Glutamatergic neuron (in vitro differentiated cells): ENCODE measurements at places on chromosomes 12 and 14. TPM values are rescaled to one million over a fixed set of nuclear protein-coding genes. Genes with fewer than 3 reads are reported as not detected.
A peak's percentile ranks its signal among the peaks of the same experiment; 100 is the strongest.

GRCh38 chr14:84864548-84865271 is 665.2 kb upstream of the FLRT2 start:
- H3K4me1 ChIP-seq = peaks cover 1% of the 10 kb centered on the region
- H3K27ac ChIP-seq = no peak overlapping the region

ASPG gene
- not detected for total RNA-seq

- peaks cover 7% of the 10 kb centered on the region for H3K36me3 ChIP-seq
- no peak overlapping the region for H3K27ac ChIP-seq
- H3K4me3 ChIP-seq = no peak overlapping the region
- H3K27me3 ChIP-seq = peaks cover 2% of the 10 kb centered on the region
- no peak for DNase-seq
- no peaks in the 10 kb centered on the region for H3K4me1 ChIP-seq
Measured at GRCh38 chr14:34857689-34858449, 17.3 kb downstream of the BAZ1A start.

AMDHD1 gene
- not detected for total RNA-seq

DNA sequence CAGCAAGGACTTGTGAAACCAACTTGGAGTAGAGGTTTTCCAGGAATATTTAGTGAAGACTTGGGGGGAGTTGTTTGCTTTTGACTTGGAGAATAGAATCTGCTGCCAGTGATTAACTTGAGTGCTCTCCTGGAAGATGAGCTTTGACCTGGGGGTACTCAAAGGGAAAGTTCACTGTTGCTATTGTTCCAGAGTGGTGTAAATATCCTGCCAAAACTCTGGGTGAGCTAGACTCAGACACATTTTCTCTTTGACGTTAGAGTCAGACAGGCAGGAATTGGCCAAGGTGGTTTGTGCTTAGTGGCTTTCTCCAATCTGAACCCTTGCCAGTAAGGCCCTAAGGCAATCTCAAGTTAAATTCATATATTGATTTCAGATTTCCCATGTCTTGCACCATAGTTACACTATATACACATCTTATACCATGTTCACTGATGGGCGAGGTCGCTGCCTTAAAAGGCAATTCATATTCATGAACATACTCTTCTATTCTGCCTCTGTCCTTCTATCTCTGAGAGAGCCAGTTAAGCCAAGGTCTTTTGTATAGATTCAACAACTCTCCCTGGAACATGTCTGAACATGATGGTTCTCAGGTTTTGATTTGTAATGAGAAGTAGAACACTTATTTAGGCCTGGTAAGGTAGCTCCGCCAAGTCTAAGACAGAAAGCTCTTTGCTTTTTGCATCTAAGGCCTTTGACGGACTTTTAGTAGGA is 204.6 kb upstream of the SLC38A2 start:
- H3K4me3 ChIP-seq = no peak overlapping the region
- no peaks in the 10 kb centered on the region for H3K4me1 ChIP-seq
- H3K36me3 ChIP-seq = no peaks in the 10 kb centered on the region
- no peaks in the 10 kb centered on the region for H3K27me3 ChIP-seq
- no peak for DNase-seq

- no peak for DNase-seq
- no peaks in the 10 kb centered on the region for H3K4me1 ChIP-seq
- no peak overlapping the region for H3K27ac ChIP-seq
- H3K27me3 ChIP-seq = peaks cover 5% of the 10 kb centered on the region
- no peaks in the 10 kb centered on the region for H3K36me3 ChIP-seq
- peak overlapping the region; percentile 97 for H3K4me3 ChIP-seq
Measured at GRCh38 chr12:100574187-100575074, 947 bp downstream of the GAS2L3 start.

NGB gene
- total RNA-seq = 0.22 TPM

GRCh38 chr12:128864516-128865186 is 11.4 kb downstream of the GLT1D1 start:
- H3K4me3 ChIP-seq = no peak overlapping the region
- peaks cover 4% of the 10 kb centered on the region for H3K27me3 ChIP-seq
- no peaks in the 10 kb centered on the region for H3K4me1 ChIP-seq
- no peak for DNase-seq
- H3K27ac ChIP-seq = no peak overlapping the region

GRCh38 chr14:83347874-83348273 is 1814.2 kb upstream of the SEL1L start:
- H3K27ac ChIP-seq = no peak overlapping the region
- H3K36me3 ChIP-seq = no peaks in the 10 kb centered on the region
- H3K27me3 ChIP-seq = no peaks in the 10 kb centered on the region

DNA sequence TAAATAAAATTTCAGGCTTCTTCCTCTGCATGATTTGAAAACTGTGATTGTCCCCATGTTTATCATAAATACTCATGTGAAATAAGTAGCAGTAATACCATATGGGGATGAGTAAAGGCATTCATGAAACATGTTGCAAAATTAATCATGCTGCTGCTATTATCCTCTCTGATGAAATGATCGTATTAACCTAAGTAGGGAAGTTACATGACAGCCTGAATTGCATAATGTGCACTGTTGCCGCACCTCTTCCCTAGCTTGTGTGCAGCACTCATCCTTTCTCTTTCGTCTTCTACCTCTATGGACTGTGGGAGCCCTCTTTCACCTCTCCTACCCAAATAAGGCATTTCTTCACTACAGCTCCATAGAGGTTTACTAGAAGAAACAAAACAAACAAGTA is 367.6 kb downstream of the SOX5 start:
- peak overlapping the region; percentile 31 for H3K27ac ChIP-seq
- no peak for DNase-seq

PRPF39 gene
- 46.7 TPM for total RNA-seq

SERPINA10 gene
- total RNA-seq = not detected

GDF3 gene
- 0.34 TPM for total RNA-seq

- H3K36me3 ChIP-seq = peaks cover 1% of the 10 kb centered on the region
- peak overlapping the region; percentile 90 for H3K27ac ChIP-seq
- H3K4me1 ChIP-seq = peaks cover 38% of the 10 kb centered on the region
- peak overlapping the region; percentile 97 for H3K4me3 ChIP-seq
- DNase-seq = no peak
Measured at GRCh38 chr12:57550641-57551549, 1.1 kb downstream of the KIF5A start.

GLT1D1 gene
- total RNA-seq = 4.4 TPM

KRT1 gene
- not detected for total RNA-seq

SPTB gene
- total RNA-seq = 1.9 TPM

PAX9 gene
- not detected for total RNA-seq
